A549 treated with Mapracorat at 1 μM for 4 hours (cell line): ENCODE measurements at places on chromosomes 5 and 9. TPM values are rescaled to one million over a fixed set of nuclear protein-coding genes. Genes with fewer than 3 reads are reported as not detected.

SPDL1 gene
- 55.8 to 73.7 TPM (median 60.7 TPM) in 5 replicates for total RNA-seq

TICAM2 gene
- 0.93 to 1.6 TPM (median 1.1 TPM) in 5 replicates for total RNA-seq

LECT2 gene
- not detected in 5 replicates for total RNA-seq

STKLD1 gene
- total RNA-seq, result 0.90 to 1.7 TPM (median 1.1 TPM) in 5 replicates

BTNL8 gene
- total RNA-seq, result not detected in 5 replicates
